Liver (tissue), 10 donors: ENCODE measurements at places on chromosomes 12 and 14.

DNA sequence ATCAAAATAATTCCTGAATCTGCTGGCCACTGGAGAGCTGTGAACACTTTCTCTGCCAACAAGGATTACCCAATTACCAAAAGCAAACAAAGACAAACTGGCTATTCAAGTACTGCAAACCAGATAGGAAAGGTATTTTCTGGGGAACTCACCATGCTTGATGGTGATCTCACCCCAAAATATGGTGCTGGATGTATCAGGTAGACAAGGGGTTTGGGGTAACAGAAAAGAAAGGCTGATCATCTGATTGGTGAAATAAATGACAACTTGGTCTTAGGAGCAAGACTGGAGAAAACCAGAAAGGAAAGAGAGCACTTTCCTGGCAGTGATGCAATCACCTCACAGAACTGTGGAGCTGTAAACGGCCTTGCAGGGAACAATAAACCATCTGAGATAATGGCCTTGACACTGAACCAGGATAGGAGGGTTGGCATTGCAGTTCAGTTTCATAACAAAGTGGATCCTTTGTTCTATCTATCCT is 31.0 kb upstream of the NPFF start:
- peaks cover 5% of the 10 kb centered on the region for H3K4me1 ChIP-seq
- H3K27ac ChIP-seq = peak overlapping the region; percentile 53
- DNase-seq = no peak
- no peak overlapping the region for H3K4me3 ChIP-seq
- H3K27me3 ChIP-seq = no peaks in the 10 kb centered on the region
- peaks cover 26% of the 10 kb centered on the region for H3K36me3 ChIP-seq

DNA sequence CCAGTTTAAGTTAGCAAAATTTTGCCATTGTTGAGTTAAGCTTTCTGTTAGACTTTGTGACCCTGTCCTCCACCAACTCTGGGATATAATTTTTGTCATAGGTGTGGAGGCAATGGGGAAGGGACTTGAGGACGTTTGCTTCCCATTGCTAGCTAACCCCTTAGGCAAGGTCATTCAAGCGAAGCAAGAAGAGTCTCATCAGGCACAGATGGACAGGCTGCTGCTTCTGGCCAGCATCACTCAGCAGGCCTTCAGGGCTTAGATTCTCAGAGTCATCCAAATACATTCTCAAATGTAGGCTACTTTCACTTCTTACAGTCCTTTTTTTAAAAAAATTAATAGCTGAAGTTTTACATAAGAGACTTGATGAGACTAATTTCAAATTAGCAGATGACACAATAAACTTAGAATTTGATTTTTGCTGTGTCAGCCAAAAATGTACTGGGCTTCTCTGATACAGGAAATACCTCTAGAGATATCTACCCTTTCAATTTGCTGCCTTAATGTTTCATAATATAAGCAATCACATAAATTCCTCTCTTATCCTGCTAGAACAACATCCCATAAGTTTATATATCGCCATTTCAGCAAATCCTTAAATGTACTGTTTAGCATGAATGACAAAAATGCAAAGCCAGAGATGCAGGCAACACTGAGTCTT is 875.2 kb downstream of the FLRT2 start:
- H3K27me3 ChIP-seq = no peaks in the 10 kb centered on the region
- no peak overlapping the region for H3K27ac ChIP-seq
- DNase-seq = no peak
- H3K36me3 ChIP-seq = no peaks in the 10 kb centered on the region
- H3K4me1 ChIP-seq = no peaks in the 10 kb centered on the region
- H3K4me3 ChIP-seq = no peak overlapping the region

DNA sequence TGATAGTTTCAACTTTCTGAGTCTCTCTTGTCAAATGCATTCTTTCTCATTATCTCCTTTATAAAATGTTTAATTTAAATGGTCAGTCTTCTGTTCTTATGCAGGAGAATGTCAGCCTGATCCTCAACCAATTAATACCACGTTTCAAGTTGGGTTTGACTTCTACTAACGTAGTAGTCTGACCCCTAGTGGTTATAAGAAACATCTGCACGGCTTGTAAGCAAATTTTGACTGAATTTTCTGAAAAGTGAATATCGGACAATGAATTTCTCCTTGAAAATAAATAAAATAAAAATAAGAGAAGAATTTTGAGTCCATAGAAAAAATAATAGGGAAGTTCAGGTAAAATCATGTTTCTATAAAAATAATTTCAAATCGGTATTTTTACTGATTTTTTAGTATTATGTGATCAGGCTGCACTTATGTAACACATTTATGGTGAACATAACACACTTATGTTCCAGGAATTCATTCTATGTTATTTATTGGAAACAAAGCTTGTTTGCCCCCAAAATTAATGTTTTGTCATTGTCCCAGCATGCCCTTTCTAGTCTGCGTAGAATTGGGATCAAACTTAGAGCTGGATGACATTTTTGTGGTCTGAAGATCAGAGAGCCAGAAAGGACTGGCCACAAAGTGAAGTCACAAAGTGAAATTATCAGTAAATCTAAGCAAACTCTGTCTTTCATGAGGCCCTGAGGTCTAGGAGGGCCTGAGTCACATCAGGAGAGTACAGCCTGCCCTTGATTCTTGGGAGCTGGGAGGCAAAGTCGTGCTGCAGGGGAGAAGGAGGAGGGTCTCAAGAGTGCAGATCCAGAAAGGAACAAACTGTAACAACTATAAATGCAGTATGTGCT is 101.2 kb upstream of the STXBP6 start:
- DNase-seq = no peak
- no peak overlapping the region for H3K27ac ChIP-seq
- no peaks in the 10 kb centered on the region for H3K36me3 ChIP-seq

DNA sequence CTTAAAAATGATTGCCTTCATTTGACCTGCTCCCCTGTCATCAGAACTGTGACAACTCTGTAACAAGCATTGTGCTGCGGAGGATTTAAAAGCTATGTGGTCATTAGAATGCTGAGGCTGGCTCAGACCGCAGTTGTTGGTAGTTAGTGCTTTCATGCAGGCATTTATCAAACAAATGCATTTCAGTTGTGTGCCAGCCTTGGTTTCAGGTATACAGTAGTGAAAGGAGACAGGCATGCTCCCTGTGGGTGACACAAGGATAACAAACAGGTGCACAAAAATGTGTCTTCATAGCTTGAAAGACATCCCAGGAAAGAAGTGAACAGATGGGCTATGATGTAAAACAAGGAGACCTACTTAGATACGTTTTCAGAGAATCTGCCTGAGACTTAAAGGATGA is 60.6 kb downstream of the MARK3 start:
- no peak overlapping the region for H3K4me3 ChIP-seq
- no peaks in the 10 kb centered on the region for H3K4me1 ChIP-seq
- no peak overlapping the region for H3K27ac ChIP-seq
- H3K27me3 ChIP-seq = no peaks in the 10 kb centered on the region

DNA sequence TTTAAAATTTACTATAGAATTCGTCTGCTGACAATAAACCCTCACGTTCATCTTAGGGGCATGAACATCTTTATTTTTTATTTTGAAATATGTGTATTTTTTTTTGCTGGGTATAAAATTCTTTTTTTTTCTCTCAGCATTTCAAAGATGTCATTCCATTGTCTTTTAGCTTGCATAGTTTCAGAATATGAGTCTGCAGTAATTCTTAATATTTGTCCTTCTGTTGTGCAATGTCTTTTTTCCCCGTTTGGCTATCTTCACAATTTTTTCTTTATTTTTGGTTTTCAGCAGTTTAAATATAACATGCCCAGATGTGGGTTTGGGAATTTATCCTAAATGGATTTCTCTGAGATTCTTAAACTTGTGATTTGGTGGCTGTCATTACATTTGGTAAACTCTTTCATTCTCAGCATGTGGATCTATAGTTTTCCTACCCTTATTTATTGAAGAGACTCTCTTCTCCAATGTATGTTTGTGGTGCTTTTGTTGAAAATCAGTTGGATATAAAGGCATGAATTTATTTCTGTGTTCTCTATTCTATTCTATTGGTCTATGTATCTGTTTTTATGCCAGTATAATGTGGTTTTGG is 37.8 kb upstream of the PLBD1 start:
- H3K27ac ChIP-seq = no peak overlapping the region
- H3K36me3 ChIP-seq = no peaks in the 10 kb centered on the region
- DNase-seq = no peak
- H3K27me3 ChIP-seq = no peaks in the 10 kb centered on the region
- H3K4me3 ChIP-seq = peak overlapping the region; percentile 41
- H3K4me1 ChIP-seq = no peaks in the 10 kb centered on the region

GRCh38 chr12:4540170-4540569 is 1.5 kb downstream of the RAD51AP1 start:
- no peak overlapping the region for H3K27ac ChIP-seq
- no peak for DNase-seq
- H3K4me1 ChIP-seq = peaks cover 2% of the 10 kb centered on the region
- no peaks in the 10 kb centered on the region for H3K36me3 ChIP-seq

DNA sequence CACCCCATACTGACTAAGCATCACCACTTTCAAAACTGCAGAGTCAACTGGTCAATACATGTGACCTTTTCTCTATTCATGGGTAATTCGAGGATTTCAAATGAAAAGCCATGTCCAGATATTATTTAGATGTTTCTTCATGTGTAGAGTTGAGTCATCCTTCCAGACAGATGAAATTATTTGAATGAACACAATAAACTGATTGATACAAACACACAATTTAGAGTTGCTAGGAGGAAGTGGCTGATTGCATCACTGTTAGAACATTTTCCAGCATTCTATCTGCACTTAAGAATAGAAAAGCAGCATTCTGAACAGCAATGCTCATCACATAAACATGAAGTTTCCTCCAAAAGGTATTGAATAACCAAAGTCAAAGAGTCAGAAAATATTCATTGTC is 273.5 kb upstream of the SOX5 start:
- no peak overlapping the region for H3K27ac ChIP-seq
- H3K4me3 ChIP-seq = no peak overlapping the region
- no peaks in the 10 kb centered on the region for H3K36me3 ChIP-seq
- H3K27me3 ChIP-seq = no peaks in the 10 kb centered on the region
- DNase-seq = no peak
- H3K4me1 ChIP-seq = no peaks in the 10 kb centered on the region

GRCh38 chr14:93285044-93285443 is 47.8 kb downstream of the BTBD7 start:
- no peak overlapping the region for H3K27ac ChIP-seq
- DNase-seq = no peak
- H3K4me3 ChIP-seq = no peak overlapping the region
- H3K36me3 ChIP-seq = peaks cover 2% of the 10 kb centered on the region

DNA sequence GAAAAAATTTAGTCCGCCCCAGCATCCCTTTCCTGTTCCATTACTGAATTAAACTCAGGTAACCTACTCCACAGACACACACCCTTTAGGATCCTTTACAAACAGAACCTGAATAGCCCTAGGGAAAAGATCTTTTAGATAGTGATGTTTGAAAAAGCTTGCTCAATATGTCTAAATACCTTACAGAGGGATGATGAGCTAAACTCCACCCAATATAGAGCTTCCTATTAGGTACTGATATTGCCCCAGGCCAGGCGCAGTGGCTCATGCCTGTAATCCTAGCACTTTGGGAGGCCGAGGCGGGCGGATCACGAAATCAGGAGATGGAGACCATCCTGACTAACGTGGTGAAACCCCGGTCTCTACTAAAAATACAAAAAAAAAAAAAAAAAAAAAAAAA is 50.1 kb downstream of the FERMT2 start:
- H3K4me1 ChIP-seq = peaks cover 3% of the 10 kb centered on the region
- DNase-seq = no peak
- no peak overlapping the region for H3K27ac ChIP-seq
- no peaks in the 10 kb centered on the region for H3K27me3 ChIP-seq

GRCh38 chr12:75766263-75767160 is 255.1 kb upstream of the KRR1 start:
- no peak overlapping the region for H3K4me3 ChIP-seq
- no peaks in the 10 kb centered on the region for H3K36me3 ChIP-seq
- no peak for DNase-seq
- H3K27me3 ChIP-seq = no peaks in the 10 kb centered on the region
- H3K27ac ChIP-seq = no peak overlapping the region
- H3K4me1 ChIP-seq = no peaks in the 10 kb centered on the region

DNA sequence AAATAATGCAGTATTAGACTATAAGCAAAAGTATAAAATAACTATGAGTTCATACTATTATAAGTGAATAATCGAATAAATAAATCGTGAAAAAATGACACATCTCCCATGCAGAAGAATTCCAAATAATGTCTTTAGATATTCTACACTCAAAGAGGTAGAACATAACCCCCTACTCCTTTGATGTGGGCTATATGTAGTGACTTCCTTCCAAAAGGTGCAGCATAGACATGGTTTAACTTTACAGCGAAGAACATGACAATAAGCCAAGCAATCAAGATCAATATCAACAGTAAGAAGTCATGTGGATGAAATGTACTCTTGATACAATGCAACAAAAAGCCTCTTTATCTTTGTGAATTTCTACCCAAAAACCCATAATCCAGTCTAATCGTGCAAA is 46.0 kb upstream of the HIF1A start:
- no peaks in the 10 kb centered on the region for H3K36me3 ChIP-seq
- DNase-seq = no peak
- H3K4me3 ChIP-seq = no peak overlapping the region
- H3K4me1 ChIP-seq = no peaks in the 10 kb centered on the region

- DNase-seq = no peak
- H3K36me3 ChIP-seq = no peaks in the 10 kb centered on the region
- no peak overlapping the region for H3K4me3 ChIP-seq
- H3K27ac ChIP-seq = no peak overlapping the region
Measured at GRCh38 chr12:116143909-116144308, 133.6 kb downstream of the MED13L start.

GRCh38 chr12:47813511-47814196 is 6.0 kb downstream of the HDAC7 start:
- no peaks in the 10 kb centered on the region for H3K36me3 ChIP-seq
- peaks cover 2% of the 10 kb centered on the region for H3K4me1 ChIP-seq
- H3K4me3 ChIP-seq = peak overlapping the region; percentile 7
- H3K27ac ChIP-seq = peak overlapping the region; percentile 93
- no peaks in the 10 kb centered on the region for H3K27me3 ChIP-seq

- DNase-seq = no peak
- H3K27me3 ChIP-seq = no peaks in the 10 kb centered on the region
- no peaks in the 10 kb centered on the region for H3K36me3 ChIP-seq
- no peak overlapping the region for H3K27ac ChIP-seq
- no peaks in the 10 kb centered on the region for H3K4me1 ChIP-seq
Measured at GRCh38 chr12:95642583-95642982, 91.3 kb upstream of the USP44 start.

DNA sequence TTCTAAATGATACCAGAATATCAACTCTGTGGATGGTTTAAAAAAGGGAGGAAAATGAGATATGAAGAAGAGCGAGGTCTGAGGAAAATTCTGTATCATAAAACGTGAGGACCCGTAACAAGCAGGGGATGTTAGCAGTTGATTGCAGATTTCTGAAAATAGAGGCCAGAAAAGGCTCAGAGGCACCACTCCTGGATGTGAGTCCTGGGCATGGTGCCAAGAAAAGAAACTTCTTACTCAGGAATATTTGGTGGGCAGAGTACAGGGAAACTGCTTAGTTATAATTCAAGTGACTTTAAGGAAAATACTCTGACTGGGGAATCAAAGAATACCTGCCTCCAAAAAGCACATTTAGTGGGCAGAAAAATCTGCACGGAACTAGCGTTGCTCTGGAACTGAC is 85.5 kb downstream of the PRICKLE1 start:
- H3K27me3 ChIP-seq = no peaks in the 10 kb centered on the region
- no peaks in the 10 kb centered on the region for H3K36me3 ChIP-seq
- DNase-seq = no peak
- H3K27ac ChIP-seq = no peak overlapping the region
- no peak overlapping the region for H3K4me3 ChIP-seq

GRCh38 chr12:13851828-13852227 is 129.6 kb downstream of the GRIN2B start:
- H3K27ac ChIP-seq = no peak overlapping the region
- H3K4me1 ChIP-seq = no peaks in the 10 kb centered on the region
- no peak for DNase-seq
- no peaks in the 10 kb centered on the region for H3K36me3 ChIP-seq
- H3K27me3 ChIP-seq = no peaks in the 10 kb centered on the region
